ENCODE measurements at places on chromosomes 16 and 17. TPM values are rescaled to one million over a fixed set of nuclear protein-coding genes. Genes with fewer than 3 reads are reported as not detected.

The HP gene
- total RNA-seq = not detected

The MYH11 gene
- not detected for total RNA-seq

The DYNLRB2 gene
- not detected for total RNA-seq

The TBC1D3L gene
- 7.1 TPM for total RNA-seq

The CRISPLD2 gene
- not detected for total RNA-seq

The SLC2A4 gene
- total RNA-seq = 0.37 TPM

The NDRG4 gene
- 3.6 TPM for total RNA-seq

DNA sequence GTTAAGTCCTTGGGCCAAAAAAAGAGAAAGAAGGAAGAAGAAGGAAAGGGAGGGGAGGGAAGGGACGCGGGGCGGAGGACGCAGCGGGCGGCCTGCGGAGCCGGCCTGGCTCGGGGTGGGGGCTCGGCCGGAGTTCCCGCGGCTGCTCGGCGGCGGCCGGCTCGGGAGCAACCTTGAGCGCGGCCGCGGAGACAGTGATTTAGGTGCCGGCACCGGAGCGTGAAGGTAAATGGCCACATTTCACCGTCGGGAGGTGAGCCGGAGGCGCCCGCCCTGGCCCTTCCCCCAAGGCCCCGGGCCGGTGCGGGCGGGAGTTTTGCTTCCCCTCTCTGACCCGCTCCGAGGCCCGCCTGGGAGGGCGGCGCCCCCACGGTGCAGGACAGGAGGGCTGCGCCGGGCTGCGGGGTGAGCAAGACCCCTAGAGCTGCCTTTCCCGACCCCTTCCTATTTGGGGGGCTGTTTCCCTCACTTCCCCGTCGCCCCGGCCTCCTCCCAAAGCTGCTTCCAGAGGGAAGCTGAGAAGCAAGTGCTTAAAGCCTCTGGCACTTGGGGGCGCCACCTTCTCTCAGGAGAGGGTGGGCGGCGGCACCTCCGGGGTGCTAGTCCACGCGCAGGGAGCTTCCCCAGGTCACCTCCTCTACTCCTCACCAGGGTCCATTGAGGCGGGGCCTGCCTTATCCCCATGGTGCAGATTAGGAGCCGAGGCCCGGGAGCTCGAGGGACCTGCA, 56.5 kb downstream of the MRM1 start:
- H3K27me3 ChIP-seq = peaks cover 34% of the 10 kb centered on the region
- H3K4me1 ChIP-seq = peaks cover 7% of the 10 kb centered on the region
- no peak overlapping the region for H3K27ac ChIP-seq
- DNase-seq = peak; percentile 41

DNA sequence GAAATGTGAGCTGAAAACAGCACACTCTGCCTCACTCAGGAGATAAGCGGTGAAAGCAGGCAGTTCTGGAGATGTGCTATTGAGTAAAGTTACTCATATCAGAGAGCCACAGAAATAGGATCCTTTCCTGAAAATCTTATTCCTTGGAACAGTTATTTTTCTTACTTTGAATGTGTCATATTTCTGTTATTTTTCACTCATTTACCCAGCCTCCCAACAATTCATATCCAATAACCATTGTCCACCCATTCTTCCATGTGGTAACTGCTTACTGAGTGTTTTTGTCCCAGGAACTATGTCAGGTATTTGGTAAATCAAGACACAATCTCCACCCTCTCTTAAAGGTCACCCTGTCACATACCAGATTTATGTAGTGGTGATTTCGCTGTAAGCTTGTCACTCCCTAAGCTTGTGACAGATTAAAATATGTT, 144.9 kb downstream of the PARN start:
- no peak overlapping the region for H3K27ac ChIP-seq
- H3K4me1 ChIP-seq = peaks cover 14% of the 10 kb centered on the region
- H3K36me3 ChIP-seq = peaks cover 25% of the 10 kb centered on the region
- no peak overlapping the region for H3K4me3 ChIP-seq
- no peak for DNase-seq

DNA sequence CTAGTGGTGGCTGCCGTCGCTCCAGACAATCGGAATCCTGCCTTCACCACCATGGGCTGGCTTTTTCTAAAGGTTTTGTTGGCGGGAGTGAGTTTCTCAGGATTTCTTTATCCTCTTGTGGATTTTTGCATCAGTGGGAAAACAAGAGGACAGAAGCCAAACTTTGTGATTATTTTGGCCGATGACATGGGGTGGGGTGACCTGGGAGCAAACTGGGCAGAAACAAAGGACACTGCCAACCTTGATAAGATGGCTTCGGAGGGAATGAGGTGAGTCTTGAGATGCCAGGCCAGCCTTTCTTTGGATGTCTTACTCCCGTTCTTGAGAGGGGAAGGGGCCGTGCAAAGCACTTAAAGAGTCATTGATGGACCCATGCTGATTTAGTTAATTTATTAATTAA, 16.1 kb downstream of the ARSG start:
- H3K4me3 ChIP-seq = no peak overlapping the region
- peaks cover 29% of the 10 kb centered on the region for H3K4me1 ChIP-seq
- H3K27ac ChIP-seq = no peak overlapping the region
- H3K27me3 ChIP-seq = no peaks in the 10 kb centered on the region
- no peak for DNase-seq

DNA sequence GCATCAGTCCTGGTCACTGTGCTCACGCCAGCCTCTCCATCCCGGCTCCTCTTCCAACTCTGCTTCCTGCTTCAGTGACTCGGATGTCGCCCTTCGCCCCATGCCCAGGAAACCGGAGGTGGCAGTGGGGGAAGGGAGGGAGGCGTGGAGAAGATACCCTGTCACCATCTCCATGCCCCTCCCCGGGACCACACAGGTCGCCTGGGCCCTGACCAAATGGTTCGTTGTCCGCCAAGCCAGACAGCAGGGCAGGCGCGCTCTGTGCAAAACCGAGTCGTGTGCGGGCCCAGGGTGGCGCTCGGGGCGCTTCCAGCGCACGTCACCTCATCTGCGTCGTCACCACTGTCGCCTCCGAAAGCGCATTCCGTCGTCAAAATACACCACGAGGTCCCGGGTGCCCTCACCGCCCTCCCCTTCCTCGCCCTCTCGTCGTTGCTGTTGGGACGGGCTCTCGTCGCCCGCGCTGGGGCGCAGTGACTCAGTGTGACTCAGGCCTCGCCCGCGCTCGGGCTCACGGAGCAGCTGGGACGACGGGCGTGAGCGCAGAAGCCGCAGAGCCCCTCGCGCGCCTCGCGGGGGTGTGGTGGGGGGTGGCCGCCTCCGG, 39.2 kb downstream of the ZNF778 start:
- DNase-seq = peak; percentile 89
- peak overlapping the region; percentile 68 for H3K4me3 ChIP-seq

- H3K4me3 ChIP-seq = no peak overlapping the region
- H3K27me3 ChIP-seq = no peaks in the 10 kb centered on the region
- peaks cover 5% of the 10 kb centered on the region for H3K36me3 ChIP-seq
- no peak overlapping the region for H3K27ac ChIP-seq
Measured at GRCh38 chr17:28124962-28125361, 82.5 kb downstream of the NLK start.

GRCh38 chr17:39212841-39213480, 12.8 kb downstream of the STAC2 start:
- no peaks in the 10 kb centered on the region for H3K36me3 ChIP-seq
- H3K27ac ChIP-seq = no peak overlapping the region
- peaks cover 21% of the 10 kb centered on the region for H3K4me1 ChIP-seq
- DNase-seq = no peak
- H3K4me3 ChIP-seq = no peak overlapping the region
- H3K27me3 ChIP-seq = peaks cover 2% of the 10 kb centered on the region

GRCh38 chr17:48718227-48718760, 4.0 kb downstream of the PRAC1 start:
- peaks cover 20% of the 10 kb centered on the region for H3K4me1 ChIP-seq
- no peaks in the 10 kb centered on the region for H3K36me3 ChIP-seq
- no peak overlapping the region for H3K27ac ChIP-seq
- no peak overlapping the region for H3K4me3 ChIP-seq
- H3K27me3 ChIP-seq = peaks cover 66% of the 10 kb centered on the region

DNA sequence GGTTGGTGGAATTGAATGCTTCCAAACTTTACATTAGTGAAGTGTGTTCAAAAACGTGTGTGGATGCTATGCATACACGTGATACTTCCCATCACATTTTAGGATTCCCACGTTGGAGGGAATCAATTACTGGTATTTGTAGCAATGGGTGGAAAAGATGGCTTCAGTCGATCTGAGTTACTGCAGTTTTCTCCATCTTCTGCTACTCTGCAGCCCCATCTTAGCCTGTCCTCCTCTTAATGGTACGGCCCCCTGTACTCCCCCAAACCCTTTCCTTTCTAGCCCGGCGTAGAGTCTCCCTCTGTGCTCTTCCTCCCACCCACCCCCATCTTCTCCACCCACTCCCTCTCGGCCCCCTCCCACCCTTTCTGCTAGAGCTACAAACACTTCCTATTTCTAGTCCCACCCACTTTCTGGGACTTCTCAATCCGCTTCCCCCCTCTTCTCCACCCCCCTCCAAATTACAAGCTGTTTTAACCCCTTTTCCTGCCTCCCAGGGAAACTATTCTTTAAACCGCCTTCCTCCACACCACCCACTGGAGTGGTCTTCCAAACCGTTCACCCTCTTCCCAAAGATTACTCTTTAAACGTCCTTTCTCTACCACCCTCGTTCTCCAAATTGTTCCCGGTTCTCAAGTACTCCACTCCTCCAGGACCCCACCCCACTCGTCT, 1.1 kb downstream of the CHTF8 start:
- peak overlapping the region; percentile 96 for H3K4me3 ChIP-seq
- DNase-seq = peak; percentile 14
- H3K27ac ChIP-seq = peak overlapping the region; percentile 90
- H3K36me3 ChIP-seq = peaks cover 18% of the 10 kb centered on the region
- peaks cover 56% of the 10 kb centered on the region for H3K4me1 ChIP-seq

GRCh38 chr17:16888413-16889087, 83.4 kb downstream of the TNFRSF13B start:
- H3K27ac ChIP-seq = no peak overlapping the region
- H3K36me3 ChIP-seq = no peaks in the 10 kb centered on the region
- DNase-seq = no peak
- H3K27me3 ChIP-seq = no peaks in the 10 kb centered on the region

DNA sequence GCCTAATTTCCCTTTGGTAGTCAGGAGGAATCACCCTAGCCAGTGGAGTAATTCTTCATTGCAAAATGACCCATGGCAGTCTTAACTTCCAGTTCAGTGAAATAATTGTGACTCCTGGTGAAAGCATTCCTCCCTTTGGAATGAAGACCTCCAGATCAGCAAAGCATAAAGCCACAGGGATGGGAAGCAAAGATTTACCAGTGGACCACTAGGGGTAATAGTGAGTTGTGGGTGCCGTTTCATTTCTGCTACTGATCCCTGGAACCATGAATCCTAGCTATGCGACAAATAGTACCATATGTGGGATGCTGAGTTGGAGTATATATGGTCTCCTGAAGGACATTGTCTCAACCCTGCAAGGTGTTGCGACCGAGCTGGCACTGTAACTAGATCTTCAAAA, 13.7 kb downstream of the DYNLL2 start:
- H3K4me1 ChIP-seq = peaks cover 4% of the 10 kb centered on the region
- H3K27me3 ChIP-seq = no peaks in the 10 kb centered on the region
- no peak overlapping the region for H3K4me3 ChIP-seq
- peaks cover 6% of the 10 kb centered on the region for H3K36me3 ChIP-seq

- DNase-seq = no peak
- no peaks in the 10 kb centered on the region for H3K4me1 ChIP-seq
- H3K4me3 ChIP-seq = no peak overlapping the region
Measured at GRCh38 chr16:57507136-57508034, 21.1 kb upstream of the DOK4 start.

DNA sequence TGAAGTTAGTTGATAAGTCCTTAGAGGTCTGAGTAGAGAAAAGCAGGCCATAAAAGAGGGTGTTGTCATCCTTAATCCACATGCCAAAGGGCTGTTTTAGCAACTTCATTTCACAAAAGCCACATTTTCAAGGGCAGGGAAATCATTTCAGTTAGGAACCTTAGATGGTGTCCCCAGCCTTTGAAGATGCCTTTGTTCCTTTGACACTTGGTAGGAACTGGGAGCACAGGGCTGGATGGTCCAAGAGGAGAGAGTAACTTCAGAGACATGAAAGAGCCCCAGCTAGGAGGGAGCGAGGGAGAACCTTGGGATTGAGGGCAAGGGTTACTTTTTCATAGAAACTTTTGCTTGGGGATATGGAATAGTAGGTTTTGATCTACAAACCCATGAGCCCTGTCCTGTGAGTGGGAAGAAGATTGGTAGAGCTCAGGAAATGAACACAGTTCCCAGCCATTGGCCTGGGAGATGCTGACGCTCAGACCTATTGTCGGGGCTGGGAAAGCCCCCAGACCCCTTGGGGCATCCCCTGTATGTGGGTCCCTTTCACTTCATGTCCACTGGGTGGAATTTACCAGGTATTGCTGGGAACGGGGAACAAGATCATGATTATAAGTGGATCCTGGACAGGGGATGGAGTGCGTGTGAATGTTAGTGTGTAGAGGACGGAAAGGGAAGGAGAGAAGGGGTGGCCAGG, 18.9 kb downstream of the MSI2 start:
- H3K4me3 ChIP-seq = no peak overlapping the region
- no peaks in the 10 kb centered on the region for H3K27me3 ChIP-seq
- peaks cover 52% of the 10 kb centered on the region for H3K4me1 ChIP-seq

DNA sequence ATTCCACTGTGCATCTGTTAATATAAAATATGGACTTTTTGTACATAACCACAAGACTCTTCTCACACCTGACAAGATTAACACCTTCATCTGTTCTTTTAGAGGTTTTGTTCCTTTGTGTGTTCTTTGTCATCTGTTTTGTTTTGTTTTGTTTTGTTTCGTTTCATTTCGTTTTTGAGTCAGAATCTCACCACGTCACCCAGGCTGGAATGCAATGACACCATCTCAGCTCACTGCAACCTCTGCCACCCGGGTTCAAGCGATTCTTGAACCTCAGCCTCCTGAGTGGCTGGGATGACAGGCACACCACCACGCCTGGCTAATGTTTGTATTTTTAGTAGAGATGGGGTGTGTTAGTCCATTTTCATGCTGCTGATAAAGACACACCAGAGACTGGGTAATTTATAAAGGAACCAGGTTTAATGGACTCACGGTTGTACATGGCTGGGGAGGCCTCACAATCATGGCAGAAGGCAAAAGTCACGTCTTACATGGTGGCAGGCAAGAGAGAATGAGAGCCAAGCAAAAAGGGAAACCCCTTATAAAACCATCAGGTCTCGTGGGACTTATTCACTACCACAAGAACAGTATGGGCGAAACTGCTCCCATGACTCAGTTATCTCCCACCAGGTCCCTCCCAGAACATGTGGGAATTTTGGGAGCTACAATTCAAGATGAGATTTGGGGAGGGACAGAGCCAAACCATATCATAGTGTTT, 22.3 kb downstream of the C16orf90 start:
- H3K4me3 ChIP-seq = no peak overlapping the region
- no peaks in the 10 kb centered on the region for H3K27me3 ChIP-seq
- H3K27ac ChIP-seq = no peak overlapping the region
- H3K4me1 ChIP-seq = peaks cover 27% of the 10 kb centered on the region

- H3K4me3 ChIP-seq = no peak overlapping the region
- no peak overlapping the region for H3K27ac ChIP-seq
- no peaks in the 10 kb centered on the region for H3K27me3 ChIP-seq
Measured at GRCh38 chr16:64983231-64983630, 138.6 kb downstream of the CDH11 start.

GRCh38 chr17:21378553-21378952, 2.4 kb downstream of the KCNJ12 start:
- peaks cover 6% of the 10 kb centered on the region for H3K4me1 ChIP-seq
- H3K27me3 ChIP-seq = peaks cover 30% of the 10 kb centered on the region
- H3K27ac ChIP-seq = no peak overlapping the region
